ENCODE measurements at places on chromosomes 3 and 15.

DNA sequence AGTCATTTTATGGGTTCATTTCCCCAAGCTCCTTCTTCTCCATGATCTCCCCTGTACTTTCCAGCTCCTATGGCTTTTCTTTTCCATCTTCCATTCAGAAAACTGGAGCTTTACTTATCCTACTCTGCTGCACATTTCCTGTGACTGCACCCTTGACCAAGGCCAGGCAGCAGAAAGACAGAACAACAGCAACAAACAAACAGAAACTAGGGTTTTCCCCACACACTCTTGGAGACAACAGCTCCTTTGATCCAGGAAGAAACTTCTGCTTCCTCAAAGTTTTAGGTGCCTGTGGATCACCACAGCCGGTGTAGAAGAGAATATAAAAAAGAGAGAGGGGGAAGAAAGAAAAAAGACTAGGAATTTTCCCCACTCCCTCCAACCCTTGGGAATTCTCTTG lies 342.3 kb upstream of the CFAP20DC start:
- no peak for DNase-seq

DNA sequence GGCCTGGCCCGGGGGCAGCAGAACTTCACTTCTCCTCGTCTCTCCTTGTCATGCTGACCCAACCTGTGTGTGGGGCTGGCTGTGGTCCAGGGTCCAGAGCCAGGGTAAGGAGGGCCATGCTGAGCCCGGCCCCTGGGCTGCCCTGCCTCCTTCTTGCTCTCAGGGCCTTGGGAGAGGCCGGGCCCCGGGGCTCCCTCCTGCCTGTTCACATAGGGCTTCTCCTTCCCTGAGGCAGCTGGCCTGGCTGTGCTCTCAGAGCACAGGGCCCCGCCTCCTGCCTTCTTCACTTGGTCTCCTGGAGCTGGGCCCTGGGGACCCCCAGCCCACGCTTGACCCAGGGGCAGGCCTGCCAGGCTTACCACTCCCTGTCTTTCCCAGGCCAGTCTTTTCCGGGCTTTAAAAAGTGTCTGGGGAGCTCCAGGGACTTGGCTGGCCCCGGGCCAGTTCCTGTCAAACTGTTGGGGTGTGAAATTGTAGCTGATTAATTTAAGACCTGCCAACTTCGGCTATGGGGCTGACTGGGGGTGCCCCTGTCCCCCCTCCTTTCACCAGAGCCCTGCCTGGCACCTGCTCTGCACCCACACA lies 11.8 kb downstream of the PLXNA1 start:
- no peak for DNase-seq

DNA sequence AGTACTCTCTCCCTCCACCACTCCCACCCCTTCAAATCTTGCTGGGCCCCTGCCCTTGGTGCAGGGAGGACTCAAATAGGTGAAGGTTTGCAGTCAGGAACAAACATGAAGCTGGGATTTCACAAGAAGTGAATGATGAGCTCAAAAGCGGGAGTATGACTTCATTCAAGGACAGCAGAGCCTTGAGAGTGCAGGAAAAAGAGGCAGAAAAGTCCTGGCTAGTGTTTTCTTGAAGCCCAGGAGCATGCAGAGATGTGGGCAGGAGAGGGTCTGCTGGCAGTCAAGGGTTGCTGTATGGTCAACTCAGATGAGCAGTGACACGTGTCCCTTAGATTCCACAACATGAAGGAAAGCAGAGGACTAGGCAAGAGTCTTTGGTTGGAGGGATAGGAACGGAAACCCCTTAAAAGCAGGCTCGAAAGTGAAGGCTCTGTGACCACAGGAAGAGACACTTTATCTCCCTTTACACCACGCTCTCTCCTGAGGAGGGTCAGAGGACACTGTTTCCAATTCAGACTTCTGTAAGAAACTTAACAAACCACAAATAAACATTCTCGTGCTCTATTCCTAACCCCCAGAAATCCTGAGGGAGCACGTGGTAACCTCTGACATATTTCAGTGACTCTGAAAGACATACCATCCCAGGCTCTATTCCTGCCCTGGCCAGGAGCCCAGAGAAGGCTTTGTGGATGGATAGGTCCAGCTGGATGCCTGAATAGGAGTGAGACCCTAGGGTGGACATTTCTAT lies 168.0 kb upstream of the NDN start:
- no peak for DNase-seq

GRCh38 chr15:35925275-35926006 lies 379.5 kb upstream of the DPH6 start:
- DNase-seq = no peak

DNA sequence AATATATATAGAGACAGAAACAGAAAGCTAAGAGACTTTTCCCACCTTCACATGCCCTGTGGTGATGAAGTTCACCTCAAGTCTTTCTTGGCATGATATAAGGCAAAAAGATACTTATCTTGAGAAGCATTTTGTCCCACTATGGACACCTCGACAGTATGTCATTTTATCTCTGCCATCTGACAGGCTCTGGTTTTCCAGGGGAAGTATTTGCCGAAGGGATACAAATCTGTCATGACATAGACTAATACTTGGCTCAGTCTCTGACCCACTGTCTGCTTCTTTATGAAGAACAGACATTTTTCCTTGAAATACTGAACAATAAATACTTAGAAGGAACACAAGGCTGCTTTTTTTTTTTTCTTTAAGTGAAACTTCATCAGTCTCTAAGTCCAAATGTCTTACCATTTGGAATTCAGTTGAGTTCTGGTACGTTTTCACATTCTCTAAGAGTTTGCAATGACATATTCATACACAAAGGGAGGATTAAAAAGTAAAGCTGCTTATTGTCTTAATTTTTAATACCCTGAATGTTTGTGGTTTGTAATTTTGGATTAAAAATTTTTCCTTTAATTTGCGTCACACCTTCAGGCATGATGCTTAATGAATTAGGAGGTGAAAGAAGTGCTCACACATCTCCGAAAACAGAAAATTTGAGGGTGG lies 87.8 kb upstream of the LMOD3 start:
- no peak for DNase-seq

DNA sequence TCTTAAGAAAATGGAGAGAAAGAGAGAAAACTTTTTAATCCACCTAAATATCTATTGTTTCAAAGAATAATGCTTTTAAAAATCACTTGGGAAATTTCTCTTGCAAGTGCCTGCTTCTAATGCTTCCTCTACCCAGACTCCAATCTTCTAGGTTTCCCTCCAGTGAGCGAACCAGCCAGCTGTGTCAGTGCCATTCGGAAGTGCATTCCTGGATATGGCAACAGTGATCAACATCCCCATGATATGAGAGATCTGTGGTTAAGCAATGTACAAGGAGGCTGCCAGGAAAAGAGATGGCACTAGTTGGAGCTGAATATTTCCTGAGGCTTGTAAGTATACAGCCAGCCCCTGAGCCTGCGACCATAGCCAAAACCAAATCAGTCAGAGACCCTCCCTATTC lies 53.3 kb upstream of the KCNMB2 start:
- no peak for DNase-seq

DNA sequence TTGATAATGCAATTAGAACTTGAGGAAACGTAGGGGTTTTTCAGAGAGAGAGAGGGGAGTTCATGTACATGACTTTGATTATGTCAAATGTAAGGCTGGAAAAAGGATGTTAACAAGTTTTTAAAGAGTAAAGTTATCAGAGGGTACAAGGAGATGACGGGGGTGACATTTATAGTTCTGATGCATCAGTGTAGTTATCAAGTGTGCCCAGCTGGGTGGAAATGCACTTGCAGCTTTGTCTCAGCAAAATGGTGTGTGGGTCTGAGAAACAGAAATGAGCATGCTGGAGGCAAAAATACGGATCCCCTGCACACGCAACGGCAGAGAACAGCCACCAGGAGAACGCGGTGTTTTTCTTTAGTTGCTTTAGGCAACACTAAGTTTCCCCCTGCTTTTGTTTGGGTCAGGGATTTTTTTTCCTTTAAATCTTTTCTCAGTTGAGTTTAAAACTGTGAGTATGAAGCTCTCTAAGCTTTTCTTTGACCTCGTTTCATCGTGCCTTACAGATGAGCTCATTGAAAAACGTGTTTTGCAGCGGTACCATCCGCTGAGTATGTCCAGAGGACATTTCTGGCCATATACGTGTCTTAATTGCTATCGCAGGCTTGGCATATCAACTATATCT lies 205.4 kb downstream of the PDZRN3 start:
- DNase-seq = no peak

GRCh38 chr3:18559331-18559842 lies 134.2 kb upstream of the SATB1 start:
- no peak for DNase-seq

GRCh38 chr15:80154336-80154735 lies 1.5 kb downstream of the FAH start:
- DNase-seq = no peak

DNA sequence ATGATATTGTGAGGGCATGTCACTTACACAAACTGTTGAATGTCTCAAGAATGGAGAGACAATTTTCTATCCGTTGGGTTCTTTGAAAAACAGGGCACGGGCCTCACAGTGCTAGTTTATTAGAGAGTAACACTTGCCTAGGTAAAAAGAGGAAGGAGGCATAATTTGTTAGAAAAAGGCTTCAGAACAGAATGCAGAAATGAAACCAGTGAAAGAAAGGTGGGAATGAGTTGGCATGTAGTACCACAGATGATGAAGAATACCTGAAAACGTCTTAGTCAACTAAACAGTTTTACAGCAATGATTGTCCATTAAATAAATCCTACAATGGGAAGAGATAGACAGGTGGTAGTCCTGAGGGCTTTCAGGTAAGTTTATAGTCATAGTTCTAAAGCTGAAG lies 1399.7 kb upstream of the CADM2 start:
- DNase-seq = no peak

GRCh38 chr3:136042608-136043221 lies 77.2 kb downstream of the PPP2R3A start:
- no peak for DNase-seq

DNA sequence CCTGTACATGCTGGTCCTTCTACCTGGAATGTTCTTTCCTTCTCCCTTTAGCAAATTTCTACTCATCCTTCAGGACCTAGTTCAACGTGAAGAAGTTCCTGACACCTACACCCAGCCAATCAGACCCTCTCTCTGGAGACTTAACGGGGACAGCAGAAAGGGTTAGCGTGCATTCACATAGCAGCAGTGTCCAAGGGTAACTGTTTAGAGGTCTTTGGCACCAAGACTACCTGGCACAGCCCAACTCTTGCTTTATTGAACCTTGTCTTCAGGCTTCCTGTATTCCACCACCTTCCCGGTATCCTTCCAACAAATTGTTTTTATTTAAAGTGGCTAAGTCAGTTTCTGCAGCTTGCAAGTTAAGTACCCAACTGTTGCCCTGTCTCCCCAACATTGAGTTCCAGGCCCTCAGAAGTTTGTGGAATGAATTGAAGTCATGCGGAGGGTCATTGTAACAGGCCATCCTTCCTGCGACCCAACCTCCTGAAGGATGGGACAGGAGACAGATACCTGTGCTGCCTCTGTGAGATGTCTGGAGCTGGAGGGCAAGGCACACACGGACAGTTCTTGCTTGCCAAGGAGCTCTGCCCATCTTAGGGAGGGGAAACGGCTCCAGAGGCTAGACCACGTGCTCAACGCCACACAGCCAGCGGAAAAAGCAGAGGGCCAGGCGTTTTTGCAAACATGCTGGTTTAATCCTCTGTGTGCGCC lies 14.4 kb upstream of the WNT7A start:
- no peak for DNase-seq

GRCh38 chr3:111852540-111852939 lies 6.5 kb upstream of the PHLDB2 start:
- no peak for DNase-seq

DNA sequence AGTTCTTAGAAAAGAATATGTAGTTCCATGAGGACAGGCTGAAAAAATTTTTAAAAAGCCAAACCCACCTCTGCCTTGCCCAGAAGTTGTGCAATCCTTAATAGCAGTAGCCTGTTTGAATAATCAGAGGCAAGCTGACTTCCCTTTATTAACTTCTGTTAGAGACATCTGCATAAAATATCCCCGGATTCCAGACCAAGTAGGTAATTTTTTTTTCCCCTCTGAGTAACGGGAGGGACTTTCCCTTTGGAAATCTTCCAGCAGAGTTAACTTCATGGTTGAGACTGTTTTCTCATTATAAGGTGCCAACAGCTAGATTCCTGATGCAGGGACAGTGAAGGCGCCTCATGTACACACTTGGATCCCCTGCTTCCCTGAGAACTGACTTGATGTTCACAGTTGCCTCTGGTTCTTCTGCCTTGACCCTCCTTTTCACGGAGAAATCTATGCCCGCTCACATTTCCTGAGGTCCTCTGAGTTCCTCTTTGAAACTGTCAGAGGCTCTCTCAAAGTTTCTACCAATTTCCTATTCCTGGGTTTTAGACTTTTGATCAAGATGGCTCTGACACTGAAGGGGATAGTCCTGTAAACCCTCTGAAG lies 227.6 kb upstream of the BHLHE40 start:
- no peak for DNase-seq

GRCh38 chr3:64083575-64083974 lies 60.3 kb upstream of the PSMD6 start:
- DNase-seq = no peak

GRCh38 chr3:104368760-104369159 lies 997.9 kb upstream of the ALCAM start:
- DNase-seq = no peak

DNA sequence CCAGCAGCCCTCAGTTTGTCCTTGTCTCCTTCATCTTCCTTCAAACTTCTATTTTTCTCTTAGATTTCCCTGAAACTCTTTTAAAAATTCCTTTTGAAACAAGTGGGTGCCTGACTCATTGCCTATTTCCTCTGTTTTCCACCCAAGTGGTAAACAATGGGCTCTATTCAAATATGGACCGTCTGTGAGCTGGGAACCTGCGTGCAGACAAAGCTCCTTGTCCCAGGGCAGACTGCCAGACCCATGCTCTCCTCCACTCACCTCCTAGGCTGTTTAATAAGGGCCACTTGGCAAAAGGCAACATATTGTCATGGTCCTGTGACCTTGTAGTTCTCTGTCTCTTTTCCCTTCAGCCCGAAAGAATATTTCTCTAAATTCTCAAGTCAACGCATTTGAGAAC lies 332.7 kb upstream of the THBS1 start:
- DNase-seq = no peak

DNA sequence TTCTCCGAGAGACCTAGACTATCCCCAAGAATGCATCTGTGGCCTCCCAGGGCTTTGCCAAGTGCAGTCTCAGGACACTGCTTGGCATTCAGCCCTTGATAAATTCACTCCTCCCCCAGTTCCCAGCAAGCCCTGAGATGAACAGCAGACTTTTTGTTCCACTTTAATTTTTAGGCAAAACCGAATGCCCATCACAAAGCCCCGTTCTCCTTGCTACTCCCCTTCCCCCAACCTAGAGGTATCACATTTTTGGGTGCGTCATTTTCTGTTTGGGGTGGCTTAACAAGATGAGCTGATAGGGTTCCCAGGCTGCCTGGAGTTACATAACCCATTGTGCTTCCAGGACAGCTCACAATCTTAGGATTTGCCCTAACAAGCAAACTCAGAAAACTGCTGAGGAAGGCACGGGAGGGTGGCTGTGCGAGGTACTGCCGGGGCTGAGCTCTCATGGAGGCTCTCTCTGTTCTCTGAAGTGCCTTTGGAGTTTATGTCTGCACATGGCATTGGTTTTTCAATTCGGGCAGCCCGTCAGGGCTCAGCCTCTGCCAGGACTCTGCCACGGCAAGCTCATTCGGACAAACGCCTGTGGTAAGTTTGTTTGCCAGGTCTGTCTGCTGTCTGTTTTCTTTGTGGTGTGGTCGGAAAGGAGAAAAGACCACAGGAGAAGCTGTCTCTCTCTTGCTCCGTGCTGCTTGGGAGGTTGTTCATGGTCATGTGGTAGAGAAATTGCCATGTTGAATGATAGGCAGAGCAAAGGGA lies at the start of gene TRAK1:
TSS of gene TRAK1 (plus strand) at position 385 of the 759 bp plus-strand sequence. CDS start at position 498, 113 bp downstream.
- DNase-seq = no peak

GRCh38 chr15:52651114-52651513 lies 28.1 kb downstream of the ATOSA start:
- no peak for DNase-seq

All from activated B cell treated with CpG ODN at 0.5 μM for 24 hours (primary cell).